ENCODE measurements at places on chromosomes 1 and 21.

DNA sequence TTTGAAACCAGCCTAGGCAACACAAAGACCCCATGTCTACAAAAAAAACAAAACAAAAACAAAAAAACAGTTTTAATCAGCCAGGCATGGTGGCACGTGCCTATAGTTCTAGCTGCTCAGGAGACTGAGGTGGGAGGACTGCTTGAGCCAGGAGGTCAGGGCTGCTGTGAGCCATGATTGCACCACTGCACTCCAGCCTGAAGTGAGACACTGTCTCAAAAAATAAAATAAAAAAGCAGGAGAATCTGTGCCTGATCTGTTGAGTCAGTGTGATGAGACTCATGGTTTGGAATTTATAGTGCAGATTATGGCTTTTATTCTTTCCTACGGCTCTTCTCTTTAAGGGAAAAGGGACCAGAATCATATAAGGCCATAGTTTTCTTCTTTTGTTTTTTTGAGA is 16.5 kb downstream of the TRIT1 start:
- DNase-seq: peak; percentile 86

DNA sequence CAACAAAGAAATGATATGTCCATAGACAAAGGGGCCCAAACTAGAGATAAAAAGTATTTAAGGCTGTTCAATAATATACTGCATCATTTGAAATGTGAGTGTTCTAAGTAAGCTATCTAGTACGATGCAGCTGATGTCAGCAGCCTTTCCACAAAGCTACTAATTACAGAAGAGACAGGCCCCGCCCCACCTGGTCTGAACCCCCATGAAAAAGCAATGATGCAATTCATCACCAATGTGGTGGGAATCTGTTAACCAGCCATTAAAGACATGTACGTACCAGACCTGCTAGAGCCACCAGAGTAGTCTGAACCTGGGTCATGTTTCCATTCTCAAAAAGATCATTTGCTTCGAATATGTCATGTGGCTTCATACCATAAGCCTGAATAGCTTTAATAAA is 25.1 kb downstream of the CNN3 start:
- DNase-seq: no peak

- peak; percentile 69 for DNase-seq
Measured at GRCh38 chr21:15788847-15789523, 59.2 kb downstream of the USP25 start.

DNA sequence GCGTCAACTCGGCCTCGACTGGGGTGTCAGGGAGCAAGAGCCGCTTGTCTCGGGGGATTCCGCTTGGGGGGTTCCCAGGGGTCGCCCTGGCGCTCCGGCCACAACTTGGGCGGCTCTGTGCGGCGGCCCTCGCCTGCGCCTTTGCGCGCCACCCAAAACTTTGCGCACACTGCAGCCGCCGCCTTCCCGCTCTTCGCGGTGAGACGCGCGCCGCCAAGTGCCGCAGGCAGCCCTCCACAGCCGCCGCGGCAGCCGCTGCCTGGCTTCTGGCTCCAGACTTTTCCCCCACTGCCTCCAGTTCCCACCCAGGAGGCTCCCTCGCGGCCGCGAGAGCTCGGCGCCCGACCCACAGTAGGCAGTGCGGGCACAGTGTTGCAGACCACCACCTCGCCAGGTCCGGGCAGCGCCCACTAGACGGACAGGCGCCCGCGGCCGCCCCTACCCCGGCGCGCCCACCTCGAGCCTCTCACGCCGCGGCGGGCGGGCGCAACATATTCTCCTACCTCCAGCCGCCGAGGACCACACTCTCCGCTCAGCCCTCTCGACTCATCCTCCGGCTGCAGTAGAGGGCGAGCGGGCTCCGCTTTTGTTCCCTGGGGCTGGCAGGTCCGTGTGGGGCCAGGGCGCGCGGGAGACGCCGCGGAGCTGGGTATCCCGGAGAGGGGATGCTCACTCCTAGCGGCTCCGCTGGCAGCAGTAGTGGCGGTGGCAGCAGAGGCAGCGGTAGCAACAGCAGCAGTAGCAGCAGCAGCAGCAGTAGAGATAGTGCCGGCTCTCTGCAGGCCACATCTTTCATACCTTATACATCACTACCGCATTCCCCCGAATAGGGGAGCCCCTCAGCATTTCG is 296.6 kb downstream of the OMA1 start:
- DNase-seq: peak; percentile 43

- no peak for DNase-seq
Measured at GRCh38 chr1:43611950-43612349, 38.0 kb upstream of the KDM4A start.

- no peak for DNase-seq
Measured at GRCh38 chr21:42734323-42734971, 81.0 kb downstream of the PDE9A start.

GRCh38 chr1:42700006-42700405 is 17.8 kb downstream of the YBX1 start:
- peak; percentile 47 for DNase-seq

- DNase-seq: no peak
Measured at GRCh38 chr1:157194731-157195520, 56.7 kb upstream of the ETV3 start.

DNA sequence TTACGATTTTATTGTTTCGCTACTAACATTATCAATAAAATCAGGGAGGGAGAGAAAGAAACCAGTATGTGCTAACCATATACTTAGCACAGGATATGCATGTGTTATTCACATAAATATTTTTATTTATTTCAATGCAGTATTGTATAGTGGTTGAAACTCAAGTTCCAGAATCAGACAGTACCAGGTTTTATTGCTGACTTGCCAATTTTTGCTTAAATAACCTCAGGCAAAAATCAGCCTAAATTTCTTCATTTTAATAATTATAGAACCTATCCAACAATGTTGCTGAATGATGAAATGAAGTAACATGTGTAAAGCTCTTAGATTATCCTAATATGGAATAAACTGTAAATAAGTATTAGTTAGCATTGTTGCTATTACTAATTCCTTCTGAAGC is 61.4 kb upstream of the LRRC7 start:
- no peak for DNase-seq

DNA sequence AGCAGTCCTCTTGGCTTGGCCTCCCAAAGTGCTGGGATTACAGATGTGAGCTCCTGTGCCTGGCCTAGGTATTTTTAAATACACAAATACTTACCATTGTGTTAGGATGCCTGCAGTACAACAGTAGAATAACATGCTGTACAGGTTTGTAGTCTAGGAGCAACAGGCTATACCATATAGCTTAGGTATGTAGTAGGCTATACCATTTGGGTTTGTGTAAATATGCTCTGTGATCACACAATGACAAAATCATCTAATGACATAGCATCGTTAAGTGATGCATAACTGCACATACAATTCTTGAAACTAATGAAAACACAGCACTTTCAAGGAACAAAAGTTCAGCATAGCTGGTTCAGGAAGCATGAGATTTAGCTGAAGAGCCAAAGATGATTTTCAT is 12.7 kb downstream of the POU2F1 start:
- DNase-seq: no peak

GRCh38 chr1:154833841-154834240 is 36.2 kb downstream of the KCNN3 start:
- no peak for DNase-seq

DNA sequence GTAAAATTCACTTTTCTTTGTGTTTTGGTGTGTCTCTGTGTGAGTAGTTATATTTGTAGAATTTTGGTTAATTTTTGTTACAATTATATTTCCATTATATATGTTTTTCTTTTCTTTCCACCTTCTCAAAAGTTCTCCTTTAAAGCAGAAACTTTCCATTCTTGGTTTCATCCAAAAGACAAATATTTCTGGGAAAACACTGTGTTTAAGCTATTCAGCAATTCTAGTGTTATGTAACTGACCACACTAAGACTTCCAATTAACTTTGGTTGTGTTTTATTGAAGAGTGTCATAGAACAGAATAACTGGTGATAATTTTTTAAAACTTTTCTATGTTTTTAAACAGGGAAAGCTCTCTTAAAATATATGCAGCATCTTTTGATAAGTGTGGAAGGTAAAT is 13.6 kb upstream of the RGL1 start:
- DNase-seq: no peak

- peak; percentile 26 for DNase-seq
Measured at GRCh38 chr1:92882819-92883218, 51.0 kb downstream of the RPL5 start.

- no peak for DNase-seq
Measured at GRCh38 chr1:39936724-39937491, 18.0 kb upstream of the MFSD2A start.

GRCh38 chr1:154496383-154496782 is 5.6 kb upstream of the TDRD10 start:
- DNase-seq: no peak

DNA sequence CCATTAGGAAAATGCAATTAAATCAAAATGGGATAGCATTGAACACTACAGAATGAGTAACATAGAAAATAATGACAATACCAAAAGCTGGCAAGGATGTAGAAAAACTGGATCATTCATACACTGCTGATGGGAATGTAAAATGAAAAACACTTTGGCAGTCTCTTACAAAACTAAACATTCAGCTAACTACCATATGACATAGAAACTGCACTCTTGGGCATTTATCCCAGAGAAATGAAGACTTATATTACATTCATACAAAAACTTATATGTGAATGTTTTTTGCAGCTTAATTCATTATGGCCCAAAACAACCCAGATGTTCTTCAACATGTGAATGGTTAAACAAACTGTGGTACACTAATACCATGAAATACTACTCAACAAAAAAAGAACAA is 66.4 kb downstream of the ANKRD13C start:
- no peak for DNase-seq

DNA sequence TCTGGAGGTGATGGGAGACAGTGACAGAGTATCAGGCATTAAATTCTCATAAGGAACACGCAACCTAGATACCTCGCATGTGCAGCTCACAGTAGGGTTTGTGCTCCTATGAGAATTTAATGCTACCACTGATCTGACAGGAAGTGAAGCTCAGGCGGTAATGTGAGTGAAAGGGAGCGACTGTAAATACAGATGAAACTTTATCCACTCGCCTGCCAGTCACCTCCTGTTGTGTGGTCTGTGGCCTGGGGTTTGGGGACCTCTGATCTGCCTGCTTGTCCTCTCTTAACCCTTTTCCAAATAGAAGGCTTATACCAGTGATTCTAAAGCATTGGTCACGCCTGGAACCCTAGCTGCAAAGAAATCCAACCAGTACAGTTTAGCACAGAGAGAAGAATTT is 15.3 kb downstream of the GABPA start:
- no peak for DNase-seq

DNA sequence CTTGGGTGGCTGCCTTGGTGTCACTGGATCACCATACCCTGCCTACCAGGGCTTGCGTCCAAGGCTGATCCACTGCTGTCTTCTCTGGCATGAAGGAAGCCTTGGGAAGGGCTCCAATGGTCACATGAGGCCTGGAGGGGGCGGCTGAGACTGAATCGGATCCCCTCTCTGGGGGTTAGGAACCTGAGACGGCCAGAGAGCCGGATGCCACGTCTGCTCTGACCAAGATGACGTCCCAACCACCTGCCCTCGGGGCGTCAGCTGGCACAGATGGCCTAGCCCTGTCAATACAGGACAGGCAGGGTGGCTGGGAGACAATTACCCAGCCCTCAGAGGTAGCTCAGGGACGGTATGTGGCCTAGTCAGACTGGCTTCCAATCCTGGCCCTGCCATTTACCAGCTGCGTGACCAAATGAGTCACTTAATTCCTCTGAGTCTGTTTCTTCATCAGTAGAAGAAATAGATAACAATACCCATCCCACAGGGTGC is 5.4 kb downstream of the TRIM62 start:
- peak; percentile 38 for DNase-seq

GRCh38 chr1:245188403-245188802 is 33.6 kb downstream of the KIF26B start:
- DNase-seq: no peak

GRCh38 chr1:70899735-70900134 is 147.9 kb downstream of the PTGER3 start:
- DNase-seq: no peak

- no peak for DNase-seq
Measured at GRCh38 chr1:109826446-109826845, 62.7 kb upstream of the EPS8L3 start.

DNA sequence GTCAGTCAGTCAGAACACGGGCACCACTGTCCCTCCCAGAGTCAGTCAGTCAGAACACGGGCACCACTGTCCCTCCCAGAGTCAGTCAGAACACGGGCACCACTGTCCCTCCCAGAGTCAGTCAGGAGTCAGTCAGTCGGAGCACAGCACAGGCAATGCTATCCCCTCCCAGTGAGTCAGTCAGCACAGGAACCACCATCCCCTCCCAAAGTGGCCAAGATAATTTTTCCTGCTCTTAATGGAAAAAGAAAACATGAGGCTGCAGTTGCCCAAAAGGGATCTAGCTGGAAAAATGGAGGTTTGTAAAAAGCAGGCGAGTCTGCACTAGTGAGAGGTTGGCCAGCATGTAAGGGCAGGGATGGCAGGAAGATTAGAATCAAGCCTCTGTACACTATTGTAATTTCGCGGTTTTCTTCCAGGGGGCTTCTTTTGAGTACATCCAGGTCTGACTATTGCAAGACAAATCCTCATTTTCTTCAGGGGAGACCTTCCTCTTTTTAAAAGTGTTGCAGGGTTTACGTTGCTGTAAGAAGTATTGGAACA is 213.8 kb downstream of the SIPA1L2 start:
- no peak for DNase-seq

DNA sequence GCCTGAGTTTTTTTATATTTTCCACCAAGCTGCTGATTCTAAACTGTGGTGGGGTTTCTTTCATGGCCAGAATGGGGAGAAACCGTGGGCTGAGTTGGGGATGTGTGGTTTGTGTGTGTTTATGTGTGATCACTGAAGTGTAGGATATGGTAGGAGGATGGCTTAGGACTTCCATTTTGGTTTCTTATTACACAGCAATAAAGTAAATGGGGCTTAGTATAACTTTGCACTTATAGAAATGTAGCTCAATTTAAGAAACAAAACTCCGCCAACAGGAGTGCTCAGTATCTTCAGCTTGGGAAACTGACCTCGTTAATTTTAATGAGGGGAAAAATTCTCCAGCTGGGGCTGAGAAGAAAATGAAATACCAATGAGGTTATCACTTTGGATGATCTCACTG is 77.8 kb downstream of the PBX1 start:
- no peak for DNase-seq

DNA sequence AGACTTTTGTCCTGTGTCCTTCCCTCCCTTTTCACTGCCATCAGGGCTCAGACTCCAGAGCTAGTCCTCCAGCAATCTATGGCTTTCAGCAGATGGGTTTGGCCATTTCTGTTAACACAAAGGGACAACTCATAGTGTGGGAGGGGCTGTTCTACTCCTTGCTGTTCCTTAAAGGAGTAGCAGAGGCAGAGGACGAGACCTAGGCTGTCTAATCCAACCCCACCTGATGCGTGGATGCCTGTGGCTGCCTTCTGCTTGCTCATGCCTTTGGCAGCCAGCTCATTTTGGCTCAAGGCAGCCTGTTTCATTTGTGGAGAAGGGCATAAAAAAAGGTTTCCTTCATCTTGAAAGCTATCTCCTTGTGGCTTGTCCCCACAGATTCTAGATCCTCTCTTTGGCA is 27.0 kb downstream of the MFSD2A start:
- DNase-seq: peak; percentile 95

DNA sequence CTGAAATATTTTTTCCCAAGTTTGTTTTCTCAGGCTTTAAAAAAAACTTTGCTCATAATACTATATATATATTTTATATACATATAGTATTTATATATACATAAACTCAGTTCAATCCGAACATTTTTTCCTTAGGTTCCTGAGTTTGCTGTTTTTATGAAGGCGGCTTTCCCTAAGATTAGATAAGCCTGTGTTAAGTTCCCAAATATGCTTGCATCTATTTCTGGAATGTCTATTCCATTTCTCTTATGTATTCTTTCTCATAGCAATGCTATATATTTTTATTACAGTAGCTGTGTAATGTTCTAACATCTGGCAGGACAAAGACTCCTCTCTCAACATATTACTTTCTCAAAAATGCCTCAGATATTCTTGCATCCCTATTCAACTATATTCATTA is 45.9 kb downstream of the ADSS2 start:
- DNase-seq: no peak

Measured in ELR (cell line).